ENCODE measurements at places on chromosomes 1 and 21. TPM values are rescaled to one million over a fixed set of nuclear protein-coding genes. Genes with fewer than 3 reads are reported as not detected.

- DNase-seq = no peak
These were observed 67.3 kb upstream of the RAVER2 start for GRCh38 chr1:64677532-64677931.

DNA sequence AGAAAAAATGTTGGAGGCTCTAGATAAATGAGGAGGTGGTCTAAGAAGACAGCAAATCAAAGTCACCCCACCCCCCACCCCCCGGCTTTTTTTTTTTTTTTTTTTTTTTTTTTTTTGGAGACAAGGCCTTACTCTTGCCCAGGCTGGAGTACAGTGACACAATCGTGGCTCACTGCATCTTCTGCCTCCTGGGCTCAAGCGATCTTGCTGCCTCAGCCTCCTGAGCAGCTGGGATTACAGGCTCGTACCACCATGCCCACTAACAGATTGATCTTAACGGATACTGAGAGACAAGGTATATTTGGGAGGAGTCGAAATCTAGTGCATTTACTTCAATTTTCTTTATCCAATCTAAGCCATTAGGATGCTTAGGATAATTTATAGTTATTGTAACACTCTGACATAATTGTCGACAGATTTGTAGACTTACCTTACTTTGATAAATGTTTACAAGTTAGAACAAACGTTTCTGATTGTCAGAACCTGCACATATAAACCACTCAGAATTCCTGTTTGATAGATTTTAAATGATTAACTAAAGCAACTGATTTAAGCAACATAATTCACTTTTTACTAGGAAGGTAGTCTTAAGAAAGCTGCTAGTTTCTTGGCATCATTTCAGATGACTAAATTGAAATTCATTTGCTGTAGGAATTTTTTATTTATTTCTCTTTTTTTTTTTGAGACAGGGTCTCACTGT is 33.7 kb upstream of the NBL1 start:
- no peak for DNase-seq

- no peak for DNase-seq
These were observed 121.7 kb upstream of the DUSP10 start for GRCh38 chr1:221863635-221864034.

GRCh38 chr1:218344814-218345672 is at the start of gene TGFB2:
TSS of gene TGFB2 (plus strand) at chr1:218345336. CDS start at chr1:218346702, 1,366 bp downstream.
- DNase-seq = peak; percentile 66

GRCh38 chr1:8416881-8417280 is 99.0 kb downstream of the SLC45A1 start:
- no peak for DNase-seq

- DNase-seq = no peak
These were observed 46.9 kb downstream of the IER5 start for GRCh38 chr1:181135437-181135731.

- no peak for DNase-seq
These were observed 30.2 kb upstream of the DISC1 start for GRCh38 chr1:231596337-231596791.

DNA sequence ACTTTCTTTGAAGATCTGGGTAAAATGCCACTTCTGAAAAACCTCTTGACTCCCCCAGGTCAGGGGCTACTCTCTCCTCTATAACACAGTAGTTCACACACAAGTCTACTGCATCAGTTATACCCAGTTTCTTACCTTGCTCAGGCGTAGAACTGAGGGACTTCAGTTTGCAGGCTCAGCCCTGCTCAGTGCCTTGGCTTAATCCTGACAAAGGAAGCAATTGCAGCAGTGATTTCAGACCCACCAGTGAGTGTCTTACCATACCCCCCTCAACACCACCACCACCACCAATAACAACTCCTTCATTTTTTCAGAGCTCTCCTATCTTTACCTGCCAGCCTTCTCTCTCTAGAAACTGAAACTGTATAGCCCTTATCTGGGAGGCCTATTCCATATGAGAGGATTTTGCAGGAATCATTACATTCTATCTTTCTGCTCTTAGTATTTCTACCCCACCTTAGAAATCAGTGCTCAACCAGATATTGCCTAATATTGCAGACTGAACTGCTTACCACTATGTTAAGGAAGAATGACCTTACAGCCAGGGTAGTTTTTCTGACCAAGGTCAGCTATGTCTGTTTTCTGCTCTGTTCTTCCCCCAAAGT is 105.5 kb upstream of the S1PR1 start:
- DNase-seq = no peak

DNA sequence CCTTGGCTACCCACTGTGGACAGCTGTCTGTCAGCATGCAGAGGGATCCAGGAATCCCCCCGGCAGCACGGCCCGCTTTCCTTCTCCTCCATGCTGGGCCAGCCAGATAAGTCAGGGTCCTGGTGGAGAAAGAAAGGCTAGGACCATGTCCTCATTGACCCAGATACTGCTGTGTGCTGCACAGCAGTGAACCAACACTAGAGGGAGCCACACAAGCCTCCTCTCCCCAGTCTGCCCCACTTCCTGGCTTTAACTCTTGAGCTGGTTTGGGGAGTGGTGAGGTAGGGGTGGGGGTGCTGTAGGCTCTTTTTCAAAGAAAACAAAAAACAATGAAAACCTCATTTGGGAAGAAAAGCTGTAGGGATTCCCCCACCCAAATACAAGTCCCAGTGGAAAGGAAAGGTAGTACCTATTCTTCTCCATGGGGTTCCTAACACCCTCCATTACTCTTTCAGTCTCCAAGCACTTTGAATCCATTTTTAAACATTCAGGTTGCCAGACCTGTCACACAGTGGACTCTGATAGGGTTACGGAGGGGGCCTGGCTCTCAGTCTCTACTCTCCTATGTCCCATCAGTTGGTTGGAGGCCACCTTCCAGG is 84.9 kb upstream of the CD1D start:
- no peak for DNase-seq

GRCh38 chr1:63773496-63773814 is 362 bp upstream of the ROR1 start:
- no peak for DNase-seq

- no peak for DNase-seq
These were observed 8.9 kb downstream of the MAP1LC3C start for GRCh38 chr1:241990040-241990439.

GRCh38 chr1:23085696-23086095 is 66.4 kb downstream of the KDM1A start:
- DNase-seq = no peak

DNA sequence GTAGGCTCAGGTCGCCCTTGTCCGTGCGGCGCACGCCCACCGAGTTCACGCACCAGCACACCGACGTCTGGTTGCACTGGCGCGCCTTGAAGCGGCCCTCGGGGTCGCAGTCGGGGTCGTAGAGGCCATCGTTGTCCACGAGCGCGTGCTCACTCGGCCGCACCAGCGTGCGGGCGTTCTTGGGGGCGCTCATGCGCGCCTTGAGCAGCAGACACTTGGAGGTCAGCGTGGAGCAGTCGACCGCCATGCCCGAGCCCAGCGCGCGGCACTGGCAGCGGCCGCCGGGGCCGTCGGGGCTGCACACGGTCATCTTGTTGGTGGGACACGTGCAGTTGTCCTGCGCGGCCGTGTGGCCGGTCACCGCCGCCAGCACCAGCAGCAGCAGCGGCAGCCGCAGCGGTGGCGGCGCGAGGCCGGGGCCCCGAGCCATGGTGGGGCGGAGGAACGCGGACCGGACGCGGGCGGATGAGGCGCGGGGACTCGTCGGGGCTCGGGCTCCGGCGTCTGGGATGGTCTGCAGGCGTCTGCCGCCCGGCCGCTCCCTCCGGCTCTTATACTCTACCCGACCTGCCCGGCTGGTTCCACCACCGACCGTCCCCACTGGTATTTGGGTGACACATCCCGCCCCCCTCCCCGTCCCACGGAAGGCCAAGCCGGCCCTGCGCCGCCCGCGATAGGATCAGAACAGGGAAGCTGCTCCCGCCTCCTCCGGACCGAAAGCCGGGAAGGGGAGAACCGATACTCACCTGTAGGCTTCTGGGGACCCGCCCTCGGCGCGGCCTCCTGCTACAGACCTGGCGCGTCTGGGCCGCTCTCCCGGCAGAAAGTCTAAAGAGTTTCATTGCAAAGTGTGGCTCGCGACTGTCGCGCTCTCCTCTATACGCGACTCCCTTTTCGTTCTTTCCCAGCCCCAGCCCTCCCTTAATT is at the start of gene TACSTD2:
TACSTD2 (minus strand) TSS at position 526 of the 927 bp plus-strand sequence; CDS start at position 430, 96 bp downstream.
- no peak for DNase-seq

GRCh38 chr1:93699503-93700168 is 18.0 kb upstream of the BCAR3 start:
- no peak for DNase-seq

DNA sequence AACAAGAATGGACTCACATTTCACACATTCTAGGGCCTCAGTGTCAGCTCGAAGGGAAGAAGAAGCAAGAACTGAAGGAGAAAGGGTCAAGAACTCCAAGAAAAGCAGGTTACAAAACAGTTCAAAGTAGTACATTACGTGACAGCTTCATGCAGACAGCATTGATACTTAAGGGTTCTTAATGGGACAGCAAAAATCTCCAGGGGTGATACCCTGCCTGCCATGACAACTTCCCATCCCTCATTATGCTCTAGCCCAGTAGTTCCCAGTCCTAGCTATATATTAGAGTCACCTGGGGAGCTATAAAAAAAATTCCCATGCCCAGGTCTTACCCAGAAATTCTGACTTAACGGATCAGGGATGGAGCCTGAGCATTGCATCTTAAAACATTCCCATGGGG is 51.2 kb upstream of the PROX1 start:
- DNase-seq = no peak

GRCh38 chr1:99992760-99993467 is 23.1 kb downstream of the SLC35A3 start:
- DNase-seq = no peak

Gene SIM2
- polyA plus RNA-seq = 26.9 TPM

Gene ADAMTS1
- polyA plus RNA-seq = 107 TPM

Gene SPRR2A
- not detected for polyA plus RNA-seq

Gene PRAMEF10
- polyA plus RNA-seq = not detected
